Brain microvascular endothelial cell (primary cell): ENCODE measurements at places on chromosomes 5 and 9.

- no peak for DNase-seq
These were observed 21.4 kb upstream of the HMHB1 start for GRCh38 chr5:143790457-143791112.

DNA sequence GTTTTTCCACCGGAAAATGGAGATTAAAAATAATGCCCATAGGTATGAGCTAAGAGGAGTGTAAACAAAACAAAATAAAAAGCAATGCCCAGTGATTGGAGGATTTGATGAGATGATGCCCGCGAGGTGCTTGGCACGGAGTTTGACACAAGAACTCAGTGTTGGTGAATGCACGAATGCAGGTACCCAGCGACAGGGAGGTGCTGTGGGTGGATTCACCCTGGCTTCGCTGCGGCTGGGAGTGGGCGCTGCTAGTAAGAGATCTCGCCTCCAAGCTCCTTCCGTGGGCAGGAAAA lies 526 bp upstream of the STXBP1 start:
- DNase-seq: no peak

GRCh38 chr5:147369742-147370374 lies 135.0 kb downstream of the STK32A start:
- no peak for DNase-seq

DNA sequence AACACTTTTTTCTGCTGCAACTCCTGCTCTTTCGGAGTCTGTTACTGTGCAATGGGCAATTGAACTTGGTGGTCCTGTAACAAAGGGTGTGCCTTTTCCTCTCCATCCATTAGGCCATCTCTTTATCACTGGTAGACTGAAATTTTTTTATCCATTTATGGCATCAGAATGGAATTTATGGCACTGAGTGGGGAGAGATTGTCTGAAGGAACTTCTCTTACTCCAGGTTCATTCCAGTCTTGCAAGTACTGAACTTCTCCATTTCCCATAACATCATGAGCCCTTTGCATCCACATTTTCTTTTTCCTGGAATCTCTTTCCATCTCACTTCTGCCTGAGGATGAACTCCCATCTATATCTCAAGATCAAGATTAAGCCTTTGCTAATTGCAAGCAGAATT lies 10.0 kb downstream of the SLC46A2 start:
- DNase-seq: no peak

DNA sequence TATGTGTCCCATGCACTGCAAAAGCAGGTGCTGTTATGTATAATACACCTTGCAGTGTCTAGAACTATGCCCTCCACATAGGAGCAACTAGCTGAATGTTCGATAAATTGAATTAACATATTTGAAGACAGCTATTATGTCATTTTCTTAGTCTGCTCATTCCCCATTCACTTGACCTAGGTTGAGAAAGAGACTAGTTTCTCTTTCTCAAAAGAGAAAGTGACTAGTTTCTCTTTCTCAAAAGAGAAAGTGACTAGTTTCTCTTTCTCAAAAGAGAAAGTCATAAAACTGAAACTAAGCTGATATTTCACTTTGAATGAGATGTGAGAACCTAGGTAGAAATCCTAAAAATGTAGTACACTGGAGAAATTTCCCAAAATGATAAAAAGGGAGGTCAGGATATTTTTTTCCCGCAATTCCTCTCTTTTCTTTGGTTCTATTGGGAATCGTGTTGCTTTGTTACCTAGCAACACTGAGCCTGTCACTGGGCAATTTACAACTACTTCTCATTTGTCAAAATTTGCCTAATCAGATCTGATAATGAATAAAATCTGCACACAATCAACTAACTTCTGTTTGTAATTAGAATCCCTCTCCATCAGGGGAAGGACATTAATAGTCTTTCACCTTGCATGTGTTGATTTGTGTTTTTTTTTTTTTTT lies 132.0 kb upstream of the GRIA1 start:
- DNase-seq: no peak
